ENCODE measurements at places on chromosomes 3 and 15.

- DNase-seq, result peak; percentile 50
These were observed 250.5 kb downstream of the UACA start for GRCh38 chr15:70512772-70513362.

DNA sequence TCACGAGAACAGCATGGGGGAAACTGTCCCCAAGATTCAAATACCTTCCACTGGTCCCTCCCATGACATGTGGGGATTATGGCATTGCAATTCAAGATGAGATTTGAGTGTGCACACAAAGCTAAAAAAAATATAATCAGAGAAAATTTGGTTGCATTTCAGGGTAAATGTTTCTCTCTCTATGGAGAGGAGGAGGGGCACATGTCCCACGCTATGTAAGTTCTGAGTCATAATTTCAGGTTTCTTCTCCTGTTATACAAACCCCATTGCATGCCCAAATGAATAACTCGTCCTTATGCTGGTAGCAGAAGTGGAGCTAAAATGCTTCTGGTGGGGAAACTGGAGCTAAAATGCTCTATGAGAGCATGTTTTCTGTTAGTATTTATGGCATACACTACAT lies 209.7 kb upstream of the DCBLD2 start:
- DNase-seq, result no peak

- DNase-seq, result no peak
These were observed 141.0 kb downstream of the LPP start for GRCh38 chr3:188294823-188295487.

DNA sequence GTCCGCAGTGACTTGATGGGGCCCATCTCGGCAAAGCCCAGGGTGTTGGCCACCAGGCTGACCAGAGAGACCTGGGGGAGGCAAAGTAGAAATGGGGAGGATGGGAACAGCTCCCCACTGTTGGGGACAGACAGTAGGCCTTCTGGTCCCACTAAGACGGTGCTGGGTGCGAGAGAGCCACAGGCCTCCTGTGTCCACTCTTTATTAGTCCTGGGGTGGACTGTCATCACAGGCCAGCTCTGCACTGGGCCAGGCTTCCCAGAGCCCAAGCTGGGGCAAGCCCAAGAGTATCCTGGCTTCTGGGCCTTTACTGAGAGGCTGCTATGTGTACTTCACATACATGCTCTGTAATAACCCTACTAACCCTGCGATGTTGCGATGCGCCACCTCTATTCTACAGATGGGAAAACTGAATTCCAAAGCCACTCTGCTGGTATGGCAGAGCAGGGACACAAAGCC lies 66.4 kb downstream of the EXOG start:
- DNase-seq, result no peak

- DNase-seq, result no peak
These were observed 1.7 kb downstream of the PKM start for GRCh38 chr15:72229076-72229946.

Measured in activated CD4-positive, alpha-beta T cell treated with anti-CD3 and anti-CD28 coated beads for 24 hours (primary cell).